ENCODE measurements at places on chromosomes 7 and 10. TPM values are rescaled to one million over a fixed set of nuclear protein-coding genes. Genes with fewer than 3 reads are reported as not detected.
A peak's percentile ranks its signal among the peaks of the same experiment; 100 is the strongest.

- no peak for DNase-seq
Observed at GRCh38 chr7:27221201-27221797, 21.3 kb upstream of the EVX1 start.

GRCh38 chr10:104906112-104906511, 265.0 kb downstream of the SORCS3 start:
- DNase-seq = no peak

- DNase-seq = no peak
Observed at GRCh38 chr7:4450483-4450882, 231.6 kb upstream of the FOXK1 start.

- no peak for DNase-seq
Observed at GRCh38 chr7:33979300-33979806, 74.0 kb downstream of the BMPER start.

DNA sequence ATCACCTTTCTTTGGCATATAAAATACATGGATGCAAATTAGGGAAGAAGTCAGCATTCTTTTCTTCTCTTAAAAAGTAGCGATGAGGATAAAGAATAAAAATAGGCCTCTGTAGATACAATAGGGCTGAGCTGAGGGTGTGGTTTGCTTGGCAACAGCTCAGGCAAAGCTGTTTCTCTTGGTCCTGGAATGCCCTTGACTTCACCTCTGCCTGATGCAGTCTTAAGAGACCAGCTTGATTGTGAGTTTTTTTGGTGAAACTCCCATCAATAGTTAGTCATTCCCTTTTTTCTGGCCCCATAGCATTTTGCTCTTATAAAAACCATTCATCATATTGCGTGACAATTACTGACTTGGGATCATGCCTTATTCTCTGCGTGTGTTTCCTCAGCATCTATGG, 42.1 kb upstream of the MKLN1 start:
- no peak for DNase-seq

DNA sequence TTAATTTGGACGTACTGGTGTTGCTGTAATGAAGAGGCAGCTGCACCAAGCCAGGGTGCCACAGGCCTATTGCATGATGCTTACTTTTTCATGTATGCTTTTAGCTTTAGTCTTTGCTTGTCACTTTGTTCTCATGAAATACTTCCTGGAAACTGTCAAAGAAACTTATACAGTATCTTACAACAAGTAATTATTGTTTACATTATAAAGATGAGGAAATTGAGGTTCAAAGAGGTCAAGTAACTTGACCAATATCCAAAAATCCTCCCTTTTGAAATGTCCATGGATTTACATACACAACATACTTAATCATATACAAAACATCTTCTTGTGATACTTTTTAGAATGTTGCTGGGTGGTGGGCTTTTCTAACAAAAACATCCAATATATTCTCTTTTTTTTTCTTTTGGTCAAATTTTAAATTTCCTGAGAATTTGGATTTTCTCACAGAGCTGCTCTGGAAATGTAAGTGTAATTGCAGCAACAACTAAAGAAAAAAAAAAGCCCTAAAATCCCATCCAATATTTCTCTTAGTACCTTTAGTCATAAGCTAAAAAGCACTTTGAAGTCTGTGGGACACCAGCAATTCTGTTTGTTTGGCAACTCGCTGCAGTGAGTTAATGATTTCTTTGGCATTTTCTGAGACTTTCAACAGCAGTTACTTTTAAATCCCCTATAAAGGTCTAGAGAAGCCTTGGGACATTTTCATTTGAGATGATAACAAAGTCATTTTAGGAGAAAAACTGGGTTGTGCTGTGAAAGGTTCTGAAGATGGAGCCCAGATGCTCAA, 500.6 kb upstream of the IGFBP3 start:
- no peak for DNase-seq

DNA sequence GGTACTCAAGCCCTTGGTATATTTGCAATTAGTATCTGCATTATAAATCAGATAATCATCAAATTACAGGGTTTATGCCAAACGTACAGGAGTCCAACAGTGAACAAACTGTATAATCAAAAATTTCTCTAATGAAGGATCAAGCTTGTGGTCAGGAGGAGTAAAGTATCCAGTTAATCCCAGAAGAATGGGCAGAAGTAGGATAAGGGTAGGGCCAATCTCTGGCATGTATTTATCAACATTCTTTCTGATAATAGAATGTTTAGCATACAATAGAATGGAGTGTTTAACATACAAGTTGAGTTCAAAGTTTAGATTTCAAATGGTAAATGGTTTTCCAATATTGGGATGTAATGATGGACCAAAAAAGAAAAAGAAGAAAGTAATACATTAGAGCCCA, 103.0 kb downstream of the CALD1 start:
- DNase-seq = no peak

DNA sequence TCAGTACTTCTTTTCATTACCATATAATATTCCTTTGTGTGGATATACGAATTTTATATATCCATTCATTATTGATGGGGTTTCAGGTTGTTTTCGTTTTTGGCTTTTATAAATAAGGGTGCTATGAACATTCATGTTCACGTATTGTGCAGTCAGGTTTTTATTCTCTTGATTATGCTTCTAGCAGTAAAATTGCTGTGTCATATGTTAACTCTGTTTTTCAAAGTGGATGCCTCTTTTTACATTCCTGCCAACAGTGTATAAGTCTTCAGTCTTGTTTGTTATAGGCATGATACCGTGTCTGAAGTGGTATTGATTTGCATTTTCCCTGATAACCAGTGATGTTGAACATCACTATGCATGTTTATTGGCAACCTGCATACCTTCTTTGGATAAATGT, 127.1 kb upstream of the CNTNAP2 start:
- no peak for DNase-seq

DNA sequence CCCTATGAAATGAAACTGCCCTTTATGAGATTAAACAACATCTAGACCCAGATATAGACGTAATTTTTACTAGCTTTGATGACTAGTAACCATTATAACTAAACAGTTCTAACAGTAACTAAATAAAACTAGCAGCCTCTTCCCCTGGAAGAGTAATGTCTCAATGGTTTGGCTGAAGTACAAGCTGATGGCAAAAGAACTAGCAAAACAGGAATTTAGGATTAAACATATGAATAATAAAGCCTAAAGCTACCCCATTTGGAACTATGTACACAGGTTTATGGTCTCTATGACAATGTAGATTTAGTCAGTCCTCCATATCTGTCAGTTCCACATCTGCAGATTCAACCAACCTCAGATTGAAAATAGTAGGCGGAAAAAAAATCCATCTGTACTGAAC, 6.4 kb downstream of the DPY19L1 start:
- DNase-seq = no peak

DNA sequence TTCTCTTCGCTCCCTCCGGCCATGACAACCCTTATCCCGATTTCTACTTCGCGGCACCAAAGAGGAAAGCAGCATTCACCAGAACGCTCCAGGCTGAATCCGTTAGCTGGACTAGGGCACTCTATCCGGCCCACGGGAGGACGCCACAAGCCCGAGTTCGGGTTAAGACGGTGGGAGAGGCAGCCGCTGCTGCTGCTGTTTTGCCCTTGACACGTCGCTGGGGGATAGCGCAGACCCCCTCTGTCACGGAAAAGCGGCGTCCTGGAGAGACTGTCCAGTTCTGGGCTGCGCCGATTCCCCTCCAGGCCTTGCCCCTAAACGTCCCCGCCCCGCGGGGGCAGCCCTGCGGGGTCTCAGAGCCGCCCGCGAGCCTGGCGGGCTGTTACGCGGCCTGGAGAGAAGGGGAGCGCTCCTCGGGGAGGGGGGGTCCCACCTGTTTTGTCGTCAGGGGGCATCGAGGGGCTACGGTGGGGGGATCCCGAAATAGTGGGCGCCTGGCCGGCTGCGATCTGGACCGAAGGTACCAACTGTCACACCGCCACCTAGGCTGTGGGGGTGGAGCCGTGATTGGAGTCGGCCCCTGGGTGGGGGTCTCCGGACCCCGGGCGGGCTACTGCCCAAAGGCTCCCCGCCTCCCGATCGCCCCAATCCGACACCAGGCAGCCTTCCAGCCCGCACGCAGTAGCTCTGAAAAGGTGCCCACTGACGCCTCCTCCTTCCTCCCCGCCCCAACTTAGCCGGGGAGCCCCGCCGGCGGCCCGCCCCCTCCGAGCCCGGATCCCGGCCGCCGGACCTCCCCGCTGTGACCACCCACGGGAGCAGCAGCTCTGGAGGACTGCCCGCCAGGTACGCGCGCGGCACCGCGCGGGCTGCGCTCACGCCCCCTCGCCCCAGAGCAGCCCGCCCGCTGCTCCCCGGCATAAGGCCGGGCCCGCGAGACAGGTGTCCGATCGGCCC, 772 bp downstream of the SGMS1 start:
- peak; percentile 27 for DNase-seq

GRCh38 chr7:127476618-127477017, 84.1 kb upstream of the ZNF800 start:
- DNase-seq = no peak

DNA sequence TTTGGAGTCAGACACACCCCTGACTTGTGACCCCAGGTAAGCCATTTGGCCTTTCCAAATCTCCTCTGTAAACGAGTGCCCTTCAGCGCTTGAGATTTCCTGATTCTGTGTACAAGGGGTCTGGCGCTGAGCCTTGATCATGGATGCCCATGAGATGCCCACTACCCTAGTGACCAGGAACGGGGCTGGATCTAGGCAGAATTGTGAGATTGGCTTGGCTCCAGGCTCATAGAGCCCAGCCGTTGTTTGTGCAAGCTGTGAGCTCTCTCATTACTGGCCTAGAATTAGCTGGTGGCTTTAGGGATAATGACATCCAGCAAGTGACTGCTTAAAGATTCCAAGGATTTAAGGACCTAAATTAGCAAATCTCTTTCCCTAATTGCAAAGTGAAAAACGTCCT, 84.9 kb downstream of the CAMK1D start:
- no peak for DNase-seq

DNA sequence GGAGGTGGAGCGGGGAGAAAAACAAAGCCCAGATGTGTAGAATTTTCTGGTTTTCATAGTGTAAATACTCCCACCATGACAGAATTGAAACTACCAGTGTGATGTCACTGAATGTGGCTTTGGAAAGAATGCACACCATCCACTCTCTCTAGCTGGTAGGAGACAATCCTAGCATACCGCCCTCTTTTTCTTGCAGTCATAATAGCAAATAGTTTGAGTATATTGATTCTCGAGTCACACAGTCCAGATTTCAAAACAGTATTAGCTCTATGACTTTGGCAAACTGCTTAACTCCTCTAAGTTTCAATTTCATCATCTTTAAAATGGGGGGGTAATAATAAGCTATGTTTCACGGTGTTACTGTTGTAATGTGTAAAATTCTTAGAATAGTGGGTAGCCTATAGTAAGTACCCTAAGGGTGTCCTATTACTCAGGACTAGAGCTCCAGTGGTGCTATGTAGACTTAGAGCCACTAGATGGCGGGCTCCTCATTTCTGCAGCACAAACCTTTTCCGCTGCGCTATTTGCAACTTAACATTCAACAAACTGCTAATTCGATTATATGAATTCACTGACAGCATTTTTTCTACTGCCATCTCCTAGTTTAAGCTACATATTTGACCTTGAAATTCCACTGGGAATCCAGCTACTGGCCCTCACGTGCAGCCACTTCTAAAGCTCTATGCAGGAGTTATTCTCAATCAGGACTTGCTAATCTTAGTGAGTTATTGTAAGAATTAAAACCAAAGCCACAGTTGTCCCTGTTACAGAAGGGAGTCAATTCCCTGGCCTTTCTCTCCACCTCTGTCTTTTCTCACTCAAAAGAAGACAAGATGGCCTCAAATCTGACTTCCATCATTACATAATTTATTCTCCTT, 18.7 kb downstream of the TAS2R40 start:
- DNase-seq = peak; percentile 66

DNA sequence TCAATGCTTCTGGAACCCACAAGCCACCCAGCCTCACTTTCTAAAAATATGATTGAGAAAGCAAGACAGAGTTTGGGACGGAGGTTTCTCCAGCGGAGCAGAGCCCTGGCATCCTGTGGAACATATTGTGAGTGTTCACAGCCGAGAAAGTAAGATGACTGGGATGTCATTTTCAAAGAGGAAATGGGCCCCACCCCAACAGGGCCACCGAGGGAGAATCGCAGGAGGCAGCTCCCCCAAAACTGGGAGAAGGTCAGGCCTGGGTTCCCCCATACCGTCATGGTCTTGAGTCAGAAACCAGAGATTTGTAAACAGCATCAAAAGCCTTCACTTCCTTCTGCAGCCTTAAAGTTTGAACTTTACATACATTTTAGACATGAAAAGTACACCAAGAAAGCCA, 560.0 kb downstream of the PTPRN2 start:
- DNase-seq = no peak

DNA sequence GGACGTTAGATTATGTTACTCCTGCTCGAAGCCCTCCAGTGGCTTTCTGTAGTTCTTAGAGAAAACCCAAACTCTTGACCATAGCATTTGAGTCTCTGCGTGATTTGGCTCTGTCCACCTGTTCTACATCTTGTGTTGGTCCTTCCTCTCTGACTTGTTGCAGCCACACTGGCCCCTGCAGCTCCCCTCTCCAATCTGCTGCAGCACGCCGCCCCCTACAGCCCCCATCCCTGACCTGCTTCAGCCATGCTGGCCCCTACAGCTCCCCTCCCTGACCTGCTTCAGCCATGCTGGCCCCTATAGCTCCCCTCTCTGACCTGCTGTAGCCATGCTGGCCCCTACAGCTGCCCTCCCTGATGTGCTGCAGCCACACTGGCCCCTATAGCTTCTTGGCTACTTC, 29.2 kb downstream of the TRRAP start:
- no peak for DNase-seq

- no peak for DNase-seq
Observed at GRCh38 chr7:32048970-32049491, 21.2 kb downstream of the PDE1C start.

DNA sequence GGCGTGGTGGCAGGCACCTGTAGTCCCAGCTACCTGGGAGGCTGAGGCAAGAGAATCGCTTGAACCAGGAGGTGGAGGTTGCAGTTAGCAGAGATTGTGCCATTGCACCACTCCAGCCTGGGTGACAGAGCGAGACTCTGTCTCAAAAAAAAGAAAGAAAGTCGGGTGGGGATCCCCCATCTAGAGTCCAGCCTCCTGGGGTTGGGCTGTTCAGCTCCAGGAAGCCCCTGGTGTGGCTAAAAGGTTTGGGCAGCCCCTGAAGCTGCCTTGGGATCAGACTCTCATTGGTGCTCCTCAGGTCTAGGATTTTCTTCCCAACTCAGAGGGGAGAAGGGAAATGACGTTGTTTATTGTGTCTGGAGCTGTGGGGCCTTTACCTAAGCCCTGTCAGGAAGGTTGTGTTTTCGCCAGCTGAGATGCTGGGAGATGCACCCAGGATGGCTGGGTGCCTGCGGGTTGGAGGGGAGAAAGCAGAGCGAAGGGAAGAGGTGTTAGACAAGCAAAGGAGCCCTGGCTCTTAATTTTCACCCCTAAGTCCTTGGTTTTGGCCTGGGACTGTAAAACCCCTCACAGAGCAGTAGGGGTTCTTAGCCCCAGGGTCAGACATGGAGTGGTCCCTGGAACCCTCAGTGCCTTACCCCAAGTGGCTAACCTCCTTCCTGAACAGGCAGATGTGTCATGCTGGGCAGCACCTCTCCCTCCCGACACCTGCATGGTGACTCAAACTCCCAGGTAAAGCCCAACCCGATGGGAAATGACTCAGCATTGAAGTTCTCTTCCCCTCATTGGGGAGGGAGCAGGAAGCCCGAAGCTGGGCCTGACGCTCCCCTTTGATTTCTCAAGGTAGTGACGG, 21.1 kb downstream of the PLAU start:
- DNase-seq = peak; percentile 46

CNNM1 gene
- total RNA-seq = 0.98 TPM

CABCOCO1 gene
- total RNA-seq = 1.3 TPM

CYP2W1 gene
- total RNA-seq = not detected

HBP1 gene
- total RNA-seq = 166 TPM

GPR141 gene
- not detected for total RNA-seq

AMZ1 gene
- 0.16 TPM for total RNA-seq

MSS51 gene
- 4.2 TPM for total RNA-seq

GPER1 gene
- 2.6 TPM for total RNA-seq

TFPI2 gene
- 223 TPM for total RNA-seq

CRHR2 gene
- 0.15 TPM for total RNA-seq

OR2A12 gene
- total RNA-seq = not detected
